ENCODE measurements at places on chromosomes 6 and 20. TPM values are rescaled to one million over a fixed set of nuclear protein-coding genes. Genes with fewer than 3 reads are reported as not detected.

CUL9 gene
- polyA plus RNA-seq = 21.6 TPM

DNA sequence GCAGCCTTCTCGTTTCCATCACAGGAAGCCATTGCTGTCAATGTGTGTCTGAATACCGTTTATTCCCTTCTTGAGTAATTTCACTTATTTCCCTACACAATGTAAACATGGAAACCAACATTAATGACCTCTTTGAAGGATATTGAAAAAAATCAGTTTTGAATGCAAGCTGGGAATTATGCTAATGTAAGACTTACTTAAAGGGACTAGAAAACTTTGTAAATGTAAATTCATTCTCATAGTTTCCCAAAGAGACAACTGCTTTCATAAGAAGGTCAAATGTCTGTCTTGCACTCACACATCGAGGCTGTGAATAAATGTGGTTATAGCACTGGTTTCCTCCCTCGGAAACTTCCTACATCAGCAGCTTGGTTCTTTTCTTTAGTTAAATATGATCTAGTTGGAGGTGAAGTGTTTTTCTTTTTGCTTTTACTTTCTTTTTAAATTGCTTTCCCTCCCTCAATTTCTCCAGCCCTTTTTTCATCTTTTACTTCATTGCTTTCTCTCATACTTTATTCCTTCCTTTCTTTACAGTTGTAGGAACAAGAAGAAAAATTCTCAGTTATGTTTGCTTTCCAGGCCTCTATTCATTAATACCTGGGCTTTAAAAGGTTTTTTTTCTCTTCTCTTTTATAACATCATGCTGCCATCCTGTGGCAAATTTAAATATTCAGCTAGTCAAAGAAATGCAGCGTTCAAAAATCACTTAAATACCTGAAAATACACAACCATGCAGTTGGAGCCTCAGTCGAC lies 108.3 kb downstream of the TNFAIP3 start:
- no peak for DNase-seq

DNA sequence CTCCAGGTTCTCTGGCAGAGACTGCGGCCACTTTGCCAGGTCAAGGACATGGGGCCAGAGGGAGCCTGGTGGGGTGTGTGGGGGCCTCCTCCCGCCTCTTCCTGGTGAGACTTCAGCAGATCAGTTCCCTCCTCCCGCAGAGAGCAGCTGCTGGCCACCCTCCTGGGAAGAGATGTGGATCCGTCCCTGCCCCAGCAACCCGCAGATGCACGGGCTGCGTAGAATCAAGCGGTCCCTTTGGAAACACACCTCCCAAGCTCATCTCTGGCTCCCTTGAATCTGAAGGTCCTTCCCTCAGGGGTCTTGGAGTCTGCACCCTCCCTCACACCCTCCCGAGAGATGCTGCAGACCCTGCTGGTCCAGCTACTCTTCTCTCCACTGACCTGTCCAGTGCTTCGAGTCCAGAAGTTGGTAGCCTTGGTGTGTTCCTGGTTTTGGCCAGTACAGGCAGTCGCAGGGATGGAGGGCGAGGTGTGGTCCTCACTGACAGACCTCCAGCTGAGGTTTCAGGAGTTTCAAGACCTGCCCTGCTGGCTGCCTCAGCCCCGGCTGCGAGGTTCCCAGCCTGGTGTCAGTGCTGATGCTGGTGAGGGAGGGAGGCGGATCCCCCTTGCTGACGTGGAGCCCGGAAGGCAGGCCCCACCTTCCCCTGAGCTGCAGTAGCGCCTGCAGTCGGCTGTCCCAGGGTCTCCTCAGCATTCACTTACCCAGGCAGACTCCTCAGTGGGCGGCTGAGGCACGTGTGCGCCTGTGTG lies at the start of gene NPBWR2:
Gene NPBWR2 (minus strand): TSS at position 585 of the 755 bp plus-strand sequence. CDS start 734 bp downstream, outside the sequence.
- DNase-seq = no peak

- DNase-seq = no peak
Observed at GRCh38 chr6:169172946-169173345, 80.7 kb downstream of the THBS2 start.

FOXF2 gene
- polyA plus RNA-seq = 0.34 TPM

- DNase-seq = no peak
Observed at GRCh38 chr6:151325075-151326050, 66.0 kb downstream of the ZBTB2 start.

DNA sequence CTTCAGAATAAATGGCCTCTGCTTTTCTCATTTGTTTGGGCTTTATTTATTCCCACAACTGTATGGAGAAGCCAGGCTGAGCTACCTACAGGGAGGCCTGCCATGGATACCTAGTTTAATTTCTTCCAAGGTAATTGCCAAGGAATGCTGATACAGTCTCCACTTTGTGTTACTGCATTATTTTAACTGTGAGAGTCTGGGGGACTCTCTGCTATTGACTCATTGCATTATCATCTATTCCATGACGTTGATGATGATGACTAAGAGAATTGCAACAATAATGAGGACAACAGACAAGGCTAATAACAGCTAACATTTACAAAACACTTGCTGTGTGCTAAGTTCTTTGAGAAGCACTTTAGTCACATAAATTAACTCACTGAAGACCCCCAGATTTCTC lies 88.3 kb upstream of the COL21A1 start:
- peak; percentile 68 for DNase-seq

LY86 gene
- polyA plus RNA-seq = not detected

SNX3 gene
- 316 TPM for polyA plus RNA-seq

GRCh38 chr6:133871131-133871530 lies 17.8 kb upstream of the TCF21 start:
- DNase-seq = no peak

- no peak for DNase-seq
Observed at GRCh38 chr6:127517693-127518092, 1.4 kb downstream of the MTCL3 start.

- peak; percentile 58 for DNase-seq
Observed at GRCh38 chr20:46073443-46073842, 16.3 kb downstream of the NCOA5 start.

TCP11 gene
- polyA plus RNA-seq = not detected

GRCh38 chr6:82208913-82209312 lies 38.6 kb downstream of the IBTK start:
- no peak for DNase-seq

SPATS1 gene
- polyA plus RNA-seq = not detected

DNA sequence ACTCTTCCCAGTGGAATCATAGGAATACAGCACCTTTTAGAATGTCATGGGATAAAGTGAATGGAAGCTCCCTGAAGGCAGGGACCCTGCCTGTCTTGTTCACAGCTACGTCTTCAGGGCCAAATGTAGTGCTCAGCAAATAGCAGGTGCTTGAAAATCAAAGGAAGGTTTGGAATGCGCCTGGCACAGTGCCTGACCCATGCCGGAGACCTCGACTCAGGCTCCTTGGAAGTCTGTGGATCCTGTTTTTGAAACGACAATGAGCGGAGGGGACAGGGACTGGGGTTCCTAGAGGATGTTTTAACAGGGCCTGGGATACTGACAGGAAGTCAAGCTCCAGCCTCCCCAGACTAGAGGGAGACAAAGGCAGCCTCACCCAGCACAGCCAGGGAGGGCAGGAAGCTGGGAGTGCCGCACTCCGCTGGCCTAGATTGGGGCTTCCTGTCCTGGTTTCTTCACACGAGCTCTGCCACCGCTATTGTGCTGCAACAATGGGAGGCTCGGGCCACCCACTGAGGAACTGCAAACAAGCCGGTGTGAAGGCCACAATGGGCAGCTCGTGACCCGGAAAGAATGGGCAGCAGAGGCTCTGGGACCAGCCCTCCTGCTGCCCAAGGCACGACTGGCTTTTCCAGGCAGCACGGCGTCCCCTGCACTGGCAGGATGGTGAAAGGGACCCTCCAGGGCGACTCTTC lies 76.7 kb downstream of the PREX1 start:
- DNase-seq = no peak

PRDM1 gene
- polyA plus RNA-seq = 3.9 TPM

DNA sequence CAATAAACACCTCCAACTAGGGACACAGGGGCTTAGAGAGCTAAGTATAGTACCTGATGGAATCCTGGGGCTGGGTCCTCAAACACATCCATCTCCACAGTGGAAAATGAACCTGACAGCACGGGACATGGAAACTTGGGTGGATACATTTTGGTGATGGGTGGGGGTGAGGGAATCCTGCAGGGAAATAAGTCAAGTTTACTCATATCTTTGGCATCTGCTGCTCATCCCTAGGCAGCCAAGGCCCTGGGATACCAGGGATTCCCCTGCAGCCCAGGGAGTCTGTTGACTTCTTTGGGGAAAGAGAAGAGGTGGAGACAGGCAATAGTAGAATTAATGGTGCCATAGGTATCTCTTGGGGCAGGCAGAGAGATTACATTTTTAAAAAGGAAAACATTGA lies 6.6 kb downstream of the APOBEC2 start:
- no peak for DNase-seq

GSS gene
- 112 TPM for polyA plus RNA-seq

SAMD5 gene
- polyA plus RNA-seq = 0.56 TPM

DNA sequence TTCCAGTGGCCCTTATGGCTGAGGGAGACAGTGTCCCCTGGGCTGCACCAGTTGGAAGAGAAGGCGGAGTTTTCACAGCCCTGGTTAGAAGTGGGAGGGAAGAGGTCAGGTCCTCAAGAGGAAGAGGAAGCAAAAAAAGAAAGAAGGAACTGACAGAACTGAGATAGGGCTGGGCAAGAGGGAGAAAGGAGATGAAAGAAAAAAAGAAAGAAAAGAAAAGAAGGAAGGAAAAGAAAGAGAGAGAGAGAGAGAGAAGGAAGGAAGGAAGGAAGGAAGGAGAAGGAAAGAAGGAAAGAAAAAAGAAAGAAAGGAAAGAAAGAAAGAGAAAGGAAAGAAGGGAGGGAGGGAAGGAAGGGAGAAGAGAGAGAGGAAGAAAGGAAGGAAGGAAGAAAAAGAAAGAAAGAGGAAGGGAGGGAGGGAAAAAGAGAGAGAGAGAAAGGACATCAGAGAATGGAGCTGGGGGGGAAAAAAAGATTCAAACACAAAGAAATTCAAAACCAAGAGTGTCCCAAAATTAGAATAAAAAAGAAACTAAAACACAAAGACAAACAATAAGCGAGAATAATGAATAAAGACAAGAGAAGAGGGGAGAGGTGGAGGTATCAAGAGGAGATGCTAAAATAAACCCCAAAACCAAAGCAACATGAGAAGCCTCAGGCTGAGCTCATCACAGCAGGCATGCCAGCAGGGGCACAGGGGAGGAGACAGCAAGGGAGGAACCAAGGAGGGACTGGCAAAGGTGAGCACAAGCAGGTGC lies 5.3 kb upstream of the FUCA2 start:
- no peak for DNase-seq

HMGN4 gene
- 46.4 TPM for polyA plus RNA-seq
